CD4-positive, alpha-beta T cell (primary cell): ENCODE measurements at places on chromosomes 16 and 17. TPM values are rescaled to one million over a fixed set of nuclear protein-coding genes. Genes with fewer than 3 reads are reported as not detected.

GRCh38 chr17:13560935-13561334 lies 40.8 kb downstream of the HS3ST3A1 start:
- DNase-seq: no peak

DNA sequence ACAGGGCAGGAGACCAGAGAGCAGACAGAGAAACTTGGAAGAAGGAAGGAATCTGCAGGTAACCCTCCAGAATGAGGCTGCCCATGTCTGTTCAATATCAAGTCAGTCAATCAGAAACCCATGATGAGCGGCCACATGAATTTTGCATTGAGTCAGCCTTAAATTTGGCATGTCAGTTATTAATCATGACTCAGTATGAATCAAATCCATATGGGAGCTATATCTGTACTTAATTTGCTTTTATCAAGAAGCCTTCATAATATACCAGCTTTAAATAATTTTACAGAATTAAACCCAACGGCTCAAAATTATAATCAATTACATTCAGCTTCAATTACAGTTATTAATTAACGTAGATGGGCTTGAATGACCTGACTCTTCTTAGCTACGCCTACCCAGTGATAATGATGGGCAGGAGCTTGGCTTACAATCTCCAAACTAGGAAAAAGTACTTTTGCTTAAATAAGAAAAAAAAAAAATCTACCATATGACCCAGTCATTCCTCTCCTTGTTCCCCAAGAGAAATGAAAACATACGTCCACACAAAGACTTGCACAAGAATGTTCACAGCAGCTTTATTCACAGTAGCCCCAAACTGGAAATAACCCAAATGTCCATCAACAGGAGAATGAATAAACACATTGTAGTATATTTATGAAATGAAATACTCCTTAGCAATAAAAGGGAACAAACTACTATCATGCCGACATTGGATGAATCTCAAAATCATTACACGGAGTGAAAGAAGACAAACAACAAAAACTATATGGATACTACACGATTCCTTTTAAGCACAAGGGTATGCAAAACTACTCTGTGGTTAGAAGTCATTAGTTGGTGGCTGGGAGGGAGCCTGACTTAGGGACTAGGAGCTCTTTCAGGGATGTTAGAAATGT lies 48.6 kb downstream of the SLC39A11 start:
- DNase-seq: no peak

CLEC19A gene
- total RNA-seq: not detected

ASGR1 gene
- 0.64 TPM for total RNA-seq

DNA sequence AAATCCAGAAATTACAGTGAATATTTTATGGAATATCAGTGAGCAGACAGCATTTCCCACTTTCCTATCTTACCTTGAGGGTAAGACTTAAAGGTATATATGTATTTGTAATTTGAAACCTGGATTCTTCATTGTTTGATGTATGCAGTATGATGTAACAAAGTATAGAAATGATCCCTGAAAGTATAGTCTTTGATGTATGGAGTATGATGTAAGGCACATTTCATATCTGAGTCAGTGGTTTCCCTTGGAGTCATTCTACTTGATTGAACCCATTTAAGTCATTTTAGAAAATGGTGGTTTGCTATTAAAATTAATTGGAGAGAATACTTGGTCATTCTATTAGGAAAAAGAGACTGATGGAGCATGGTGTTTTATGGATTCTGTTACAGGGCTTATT lies 10.1 kb downstream of the AMZ2 start:
- peak; percentile 41 for DNase-seq

MYOCD gene
- not detected for total RNA-seq

DNA sequence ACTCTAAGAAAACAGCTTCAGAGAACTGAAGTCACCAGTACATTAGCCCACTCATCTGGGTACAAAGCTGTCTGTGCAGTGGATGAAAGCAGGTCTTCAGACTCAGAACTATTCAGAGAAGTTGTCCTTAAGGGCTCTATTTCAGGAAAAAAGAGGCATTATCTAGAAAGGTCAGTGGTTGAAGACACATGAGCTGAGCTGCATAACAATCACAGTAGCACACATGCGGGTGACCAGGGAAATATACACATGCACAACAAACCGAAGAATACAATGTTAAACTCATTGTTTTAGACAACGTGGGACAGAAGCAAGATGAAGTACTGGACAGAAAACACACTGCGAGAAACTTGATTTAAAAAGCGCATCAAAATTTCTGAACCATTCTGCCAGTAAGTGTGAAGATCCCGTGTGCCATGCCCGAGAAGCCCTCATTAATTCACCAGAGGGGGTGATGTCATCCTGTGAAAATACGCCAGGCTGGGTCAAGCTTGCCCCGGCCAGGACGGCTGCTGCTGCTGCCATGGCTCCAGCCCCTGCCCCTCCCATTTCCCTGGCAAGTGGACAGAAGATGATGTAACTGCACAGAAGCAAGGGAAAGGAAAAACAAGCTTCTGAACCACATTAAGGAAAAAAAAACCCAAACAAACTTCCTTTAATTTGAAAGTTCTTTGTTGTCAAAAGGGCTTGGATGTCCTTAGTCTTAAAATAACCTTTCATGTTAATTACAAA lies 10.1 kb downstream of the DYNC1LI2 start:
- no peak for DNase-seq

DNA sequence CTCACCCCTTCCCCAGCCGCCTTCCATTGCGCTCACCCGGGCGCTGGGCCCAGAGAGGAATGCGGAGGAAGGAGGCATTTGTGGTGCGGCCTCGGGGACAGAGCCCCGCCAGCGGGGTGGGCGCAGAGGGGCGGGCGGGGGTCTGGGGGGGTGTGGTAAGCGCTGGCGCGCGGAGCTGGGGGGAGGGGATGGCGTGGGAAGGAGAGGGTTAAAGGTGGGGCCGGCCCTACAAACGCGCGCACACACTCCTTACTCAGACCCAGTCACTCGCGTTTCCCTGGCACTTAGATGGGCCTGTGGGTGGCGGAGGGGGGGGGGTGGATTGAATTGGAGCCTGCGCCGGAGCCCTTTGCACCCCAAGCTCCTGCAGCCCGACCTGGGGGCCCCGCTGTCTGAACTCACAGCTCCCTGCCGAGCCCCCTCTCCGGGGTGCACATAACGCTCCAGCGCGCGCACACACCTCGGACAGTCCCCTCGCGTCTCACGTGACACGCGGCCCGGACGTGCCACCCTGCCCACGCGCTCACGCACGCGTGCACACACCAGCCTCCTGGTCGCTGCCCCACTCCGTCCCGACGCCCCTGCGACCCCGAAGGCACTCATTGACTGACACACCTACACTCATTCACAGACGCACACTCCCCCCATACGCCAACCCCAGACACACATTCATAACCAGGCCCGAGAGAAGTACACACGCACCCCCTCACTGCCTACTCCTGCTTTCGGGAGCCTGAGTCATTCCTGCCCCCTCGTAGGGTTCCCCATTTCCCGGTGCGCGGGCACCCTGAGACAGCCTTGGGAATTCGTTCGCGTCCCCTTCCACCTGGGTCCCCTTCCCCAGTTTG lies 844 bp downstream of the TBKBP1 start:
- DNase-seq: no peak

GRCh38 chr16:80982646-80983045 lies 24.0 kb downstream of the CMC2 start:
- DNase-seq: no peak

GRCh38 chr17:65618516-65618915 lies 57.1 kb upstream of the AXIN2 start:
- no peak for DNase-seq

WFIKKN2 gene
- not detected for total RNA-seq

DNA sequence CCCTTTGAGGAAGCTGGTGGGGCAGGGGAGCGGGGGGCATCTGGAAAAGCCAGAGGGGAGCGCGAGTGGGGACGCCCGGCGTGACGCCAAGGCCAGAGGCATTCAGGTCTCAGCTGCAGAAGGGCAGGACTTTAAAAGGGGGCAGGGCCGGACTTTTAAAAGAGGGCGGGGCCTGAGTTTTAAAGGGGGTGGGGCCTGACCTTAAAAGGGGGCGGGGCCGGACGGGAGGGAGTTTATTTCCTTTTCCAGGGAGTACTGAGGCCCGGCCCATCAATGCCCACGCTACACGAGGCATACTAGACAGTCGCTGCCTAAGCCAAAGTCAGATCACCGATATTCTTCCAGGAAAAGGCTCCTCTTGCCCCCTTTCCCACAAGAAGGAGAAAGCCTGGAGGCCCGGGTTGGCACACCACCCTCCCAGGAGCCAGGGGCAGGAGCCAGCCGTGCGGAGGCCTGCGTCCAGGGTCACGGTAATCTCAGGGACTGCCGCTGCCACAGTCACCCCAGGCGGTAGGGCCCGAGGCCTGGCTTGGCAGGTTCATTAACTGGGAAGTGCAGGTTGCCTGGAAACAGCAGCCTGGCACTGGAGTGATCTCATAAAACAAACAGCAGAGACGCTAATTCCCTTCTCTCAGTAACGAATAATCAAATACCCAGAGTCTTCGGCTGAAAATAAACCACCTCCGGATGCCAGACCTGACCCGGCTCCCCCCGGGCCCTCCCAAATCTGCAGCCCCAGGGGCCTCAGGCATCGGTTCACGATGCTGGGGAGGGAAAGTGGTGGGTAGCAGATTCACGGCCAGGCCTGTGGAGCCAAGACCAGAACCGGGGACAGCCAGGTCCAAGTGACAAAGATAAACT lies 90.7 kb downstream of the TIMM22 start:
- DNase-seq: no peak

DNA sequence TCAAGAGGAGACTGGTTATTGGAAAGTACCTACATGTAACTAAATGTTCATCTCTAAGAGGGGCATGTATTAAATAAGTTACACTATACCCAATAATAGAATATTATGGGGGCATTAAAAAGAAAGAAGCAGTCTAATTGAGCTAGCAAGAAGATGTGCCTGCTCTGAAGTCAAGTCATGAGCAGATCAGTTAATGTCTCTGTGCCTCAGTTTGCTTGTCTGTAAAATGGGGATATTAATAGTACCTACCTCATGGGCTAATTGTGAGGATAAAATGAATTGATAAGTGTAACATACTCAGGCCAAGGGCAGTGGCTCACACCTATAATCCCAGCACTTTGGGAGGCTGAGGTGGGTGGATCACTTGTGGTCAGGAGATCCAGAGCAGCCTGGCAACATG lies 3.0 kb downstream of the CNGB1 start:
- DNase-seq: no peak

- DNase-seq: no peak
Observed at GRCh38 chr17:76582660-76583059, 3.0 kb downstream of the ST6GALNAC2 start.

HP gene
- not detected for total RNA-seq

ARHGDIG gene
- total RNA-seq: 0.42 TPM

DNA sequence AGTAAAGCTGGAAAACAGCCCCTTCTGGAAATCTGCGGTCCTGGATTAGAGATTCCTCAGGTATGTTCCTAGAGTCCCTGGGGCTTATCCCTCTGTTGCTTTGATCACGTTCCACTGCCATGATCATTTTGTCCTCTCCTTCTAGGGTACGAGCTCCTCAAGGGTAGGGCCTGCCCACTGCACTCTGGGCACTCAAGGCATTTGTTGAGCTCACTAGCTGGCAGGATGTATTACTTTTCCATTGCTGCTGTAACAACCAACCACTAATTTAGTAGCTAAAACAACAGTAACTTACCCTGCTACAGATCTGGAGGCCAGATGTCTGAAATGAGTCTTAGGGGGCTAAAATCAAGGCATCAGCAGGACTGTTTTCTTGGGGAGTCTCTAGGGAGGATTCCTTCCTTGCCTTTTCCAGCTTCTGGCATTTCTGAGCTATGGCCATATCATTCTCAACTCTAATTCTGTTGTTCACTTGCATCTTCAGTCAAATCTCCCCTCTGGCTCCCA lies 65.7 kb downstream of the ARSG start:
- DNase-seq: no peak

GRCh38 chr17:8408371-8408770 lies 10.7 kb upstream of the RNF222 start:
- no peak for DNase-seq

- DNase-seq: no peak
Observed at GRCh38 chr16:72938795-72939164, 109.1 kb downstream of the ZFHX3 start.

- no peak for DNase-seq
Observed at GRCh38 chr17:76438906-76439305, 14.0 kb downstream of the UBE2O start.

FN3KRP gene
- 31.2 TPM for total RNA-seq

RCVRN gene
- not detected for total RNA-seq

GRCh38 chr17:45722161-45722560 lies 62.0 kb upstream of the CRHR1 start:
- no peak for DNase-seq

PSMB10 gene
- total RNA-seq: 68.7 TPM
